ENCODE measurements at places on chromosomes 7 and 10. TPM values are rescaled to one million over a fixed set of nuclear protein-coding genes. Genes with fewer than 3 reads are reported as not detected.

GRCh38 chr7:36884351-36884750 lies 160.1 kb upstream of the AOAH start:
- DNase-seq, result no peak
- H3K27me3 ChIP-seq, result no peaks in the 10 kb centered on the region
- peaks cover 3% of the 10 kb centered on the region for H3K36me3 ChIP-seq
- no peak overlapping the region for H3K27ac ChIP-seq

- H3K27me3 ChIP-seq, result no peaks in the 10 kb centered on the region
- DNase-seq, result no peak
- H3K4me3 ChIP-seq, result no peak overlapping the region
- peaks cover 24% of the 10 kb centered on the region for H3K36me3 ChIP-seq
- peaks cover 24% of the 10 kb centered on the region for H3K4me1 ChIP-seq
Observed at GRCh38 chr10:29569795-29570194, 65.0 kb downstream of the SVIL start.

- H3K27ac ChIP-seq, result no peak overlapping the region
- no peaks in the 10 kb centered on the region for H3K27me3 ChIP-seq
- H3K4me1 ChIP-seq, result no peaks in the 10 kb centered on the region
- no peak for DNase-seq
Observed at GRCh38 chr7:84216472-84216871, 21.9 kb upstream of the SEMA3A start.

- no peaks in the 10 kb centered on the region for H3K27me3 ChIP-seq
- H3K27ac ChIP-seq, result no peak overlapping the region
- no peak for DNase-seq
- H3K36me3 ChIP-seq, result no peaks in the 10 kb centered on the region
Observed at GRCh38 chr7:142439739-142440138, 181.9 kb upstream of the PRSS58 start.

DNA sequence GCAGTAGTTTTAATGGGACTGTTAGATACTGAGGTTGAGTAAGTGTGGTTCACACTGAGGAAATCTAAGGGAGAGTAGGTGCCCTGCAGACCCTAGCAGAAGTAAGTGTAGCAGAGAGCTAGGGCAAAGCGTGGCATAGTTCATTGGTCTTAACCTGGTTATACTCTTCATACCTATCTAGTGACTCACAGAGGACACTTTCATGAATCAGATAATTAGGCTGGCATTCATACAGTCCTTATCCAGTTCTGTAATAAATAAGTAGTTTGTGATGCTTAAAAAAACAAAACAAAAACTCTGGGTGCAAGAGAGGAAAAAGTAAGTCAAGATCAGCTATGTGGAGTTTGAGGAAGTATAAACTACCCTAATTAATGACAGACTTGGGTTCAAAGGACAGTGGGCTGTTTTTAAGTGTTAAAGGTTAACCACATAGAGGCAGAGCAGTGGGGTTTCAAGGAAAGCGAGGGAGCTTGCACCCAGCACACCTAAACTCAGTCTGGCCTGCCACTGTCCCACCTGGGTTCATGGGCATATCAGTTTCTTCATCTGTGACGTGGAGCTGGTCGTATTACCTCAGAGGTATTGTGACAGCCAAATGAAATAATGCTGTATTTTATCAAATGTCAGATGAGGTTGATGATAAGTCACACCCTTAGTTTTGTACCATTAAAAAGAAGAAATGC lies 27.1 kb downstream of the LMTK2 start:
- peaks cover 10% of the 10 kb centered on the region for H3K36me3 ChIP-seq
- H3K4me1 ChIP-seq, result peaks cover 31% of the 10 kb centered on the region
- H3K27me3 ChIP-seq, result no peaks in the 10 kb centered on the region
- peak overlapping the region; percentile 50 for H3K27ac ChIP-seq
- no peak overlapping the region for H3K4me3 ChIP-seq

DNA sequence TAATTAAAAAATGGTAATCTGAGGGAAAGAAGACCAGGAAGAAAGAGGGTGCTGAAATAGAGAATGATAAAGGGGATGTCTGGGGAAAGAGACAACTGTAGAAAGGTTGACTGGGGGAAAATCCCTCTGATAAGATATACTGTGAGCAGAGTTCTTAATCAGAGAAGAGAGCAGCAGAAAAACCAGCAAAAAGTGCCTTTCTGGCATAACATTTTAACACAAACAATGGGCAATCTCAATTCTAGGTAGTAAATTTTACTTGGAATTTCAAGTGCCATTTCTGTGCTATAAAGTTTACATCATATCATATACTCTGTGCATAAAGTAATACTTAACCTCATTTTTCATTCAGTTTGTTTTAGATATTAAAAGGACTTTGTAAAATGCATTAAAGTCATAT lies 251.9 kb upstream of the HGF start:
- H3K27me3 ChIP-seq, result no peaks in the 10 kb centered on the region
- H3K4me3 ChIP-seq, result no peak overlapping the region
- H3K4me1 ChIP-seq, result peaks cover 4% of the 10 kb centered on the region
- H3K36me3 ChIP-seq, result no peaks in the 10 kb centered on the region
- H3K27ac ChIP-seq, result no peak overlapping the region

DNA sequence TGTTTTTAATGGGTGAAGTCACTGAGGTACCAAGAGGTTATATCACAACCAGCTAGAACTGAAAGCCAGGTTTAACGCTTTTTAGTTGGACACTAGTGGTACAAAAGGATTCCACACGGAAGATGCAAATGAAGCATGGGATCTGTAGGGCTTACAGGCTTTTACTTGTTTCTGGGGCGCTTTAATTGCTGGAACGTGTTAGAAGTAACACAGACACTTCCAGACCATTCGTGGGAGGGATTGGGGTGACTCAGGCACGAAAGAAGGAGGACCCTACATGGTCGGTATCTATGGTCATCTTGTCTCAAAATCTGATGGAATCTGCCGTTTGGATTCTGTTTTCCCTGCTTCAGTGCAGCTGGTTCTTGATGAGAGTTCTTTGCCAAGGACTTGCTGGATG lies 1.0 kb downstream of the YKT6 start:
- peaks cover 22% of the 10 kb centered on the region for H3K4me1 ChIP-seq
- H3K36me3 ChIP-seq, result peaks cover 4% of the 10 kb centered on the region
- H3K27ac ChIP-seq, result peak overlapping the region; percentile 81
- H3K27me3 ChIP-seq, result peaks cover 6% of the 10 kb centered on the region
- no peak for DNase-seq

- H3K36me3 ChIP-seq, result no peaks in the 10 kb centered on the region
- H3K4me1 ChIP-seq, result peaks cover 16% of the 10 kb centered on the region
- no peak for DNase-seq
- H3K27me3 ChIP-seq, result peaks cover 4% of the 10 kb centered on the region
- H3K4me3 ChIP-seq, result no peak overlapping the region
Observed at GRCh38 chr10:97888134-97888533, 38.5 kb downstream of the GOLGA7B start.

DNA sequence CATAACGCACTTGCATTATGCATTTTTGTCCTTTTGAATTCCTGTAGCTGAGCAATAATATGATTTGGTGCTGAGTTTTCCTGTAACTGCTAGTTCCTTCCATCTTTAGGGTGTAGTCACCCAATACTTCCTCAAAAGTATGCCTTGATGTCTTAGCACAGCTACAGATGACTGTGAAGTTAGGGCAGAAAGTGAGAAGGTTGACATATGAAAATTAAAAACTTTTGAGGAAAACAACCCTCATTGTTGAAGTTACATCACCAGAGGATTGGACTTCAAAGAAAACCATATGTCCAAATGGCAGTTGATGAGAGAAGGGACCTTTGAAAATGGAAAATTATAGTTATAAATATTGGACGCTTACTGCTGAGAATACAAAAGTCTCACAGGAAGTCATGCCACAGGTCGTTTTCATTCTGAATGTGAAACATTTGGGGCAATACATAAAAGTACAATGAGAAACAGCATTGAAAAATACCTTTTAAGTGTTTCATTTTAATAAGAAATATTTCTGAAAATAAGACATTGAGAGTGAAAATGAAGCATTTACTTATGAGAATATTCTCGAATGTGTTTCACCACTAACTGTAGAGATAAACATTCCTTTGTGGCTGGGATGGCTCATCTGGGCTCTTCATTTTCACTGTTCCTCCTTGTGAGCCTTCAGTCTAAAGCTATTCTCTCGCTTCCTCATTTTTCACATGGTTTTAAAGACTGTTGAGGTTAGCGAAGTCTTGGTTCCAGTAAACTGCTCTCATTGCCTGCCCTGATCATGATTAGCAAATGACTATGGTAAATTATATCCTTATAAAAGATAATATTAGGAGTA lies 61.4 kb upstream of the NME8 start:
- no peaks in the 10 kb centered on the region for H3K4me1 ChIP-seq
- DNase-seq, result no peak
- H3K27ac ChIP-seq, result no peak overlapping the region
- H3K4me3 ChIP-seq, result no peak overlapping the region

GRCh38 chr10:89887830-89888229 lies 186.4 kb downstream of the KIF20B start:
- H3K36me3 ChIP-seq, result no peaks in the 10 kb centered on the region
- H3K4me3 ChIP-seq, result no peak overlapping the region
- H3K4me1 ChIP-seq, result no peaks in the 10 kb centered on the region
- no peak overlapping the region for H3K27ac ChIP-seq
- DNase-seq, result no peak

GRCh38 chr7:98619450-98620321 lies 2.6 kb downstream of the NPTX2 start:
- no peaks in the 10 kb centered on the region for H3K36me3 ChIP-seq
- H3K27ac ChIP-seq, result no peak overlapping the region
- DNase-seq, result no peak
- peaks cover 77% of the 10 kb centered on the region for H3K27me3 ChIP-seq
- H3K4me1 ChIP-seq, result peaks cover 7% of the 10 kb centered on the region
- peak overlapping the region; percentile 60 for H3K4me3 ChIP-seq

GRCh38 chr10:121823993-121824463 lies 103.8 kb downstream of the ATE1 start:
- no peak overlapping the region for H3K27ac ChIP-seq
- DNase-seq, result no peak
- H3K4me1 ChIP-seq, result peaks cover 16% of the 10 kb centered on the region
- no peak overlapping the region for H3K4me3 ChIP-seq

GRCh38 chr10:88004451-88004850 lies 141.0 kb downstream of the PTEN start:
- no peak for DNase-seq
- no peaks in the 10 kb centered on the region for H3K27me3 ChIP-seq
- H3K4me3 ChIP-seq, result no peak overlapping the region
- H3K4me1 ChIP-seq, result no peaks in the 10 kb centered on the region
- no peak overlapping the region for H3K27ac ChIP-seq

GRCh38 chr10:35306852-35307251 lies 29.5 kb upstream of the CCNY start:
- H3K4me3 ChIP-seq, result peak overlapping the region; percentile 62
- H3K27me3 ChIP-seq, result peaks cover 8% of the 10 kb centered on the region
- no peaks in the 10 kb centered on the region for H3K36me3 ChIP-seq
- peaks cover 19% of the 10 kb centered on the region for H3K4me1 ChIP-seq

DNA sequence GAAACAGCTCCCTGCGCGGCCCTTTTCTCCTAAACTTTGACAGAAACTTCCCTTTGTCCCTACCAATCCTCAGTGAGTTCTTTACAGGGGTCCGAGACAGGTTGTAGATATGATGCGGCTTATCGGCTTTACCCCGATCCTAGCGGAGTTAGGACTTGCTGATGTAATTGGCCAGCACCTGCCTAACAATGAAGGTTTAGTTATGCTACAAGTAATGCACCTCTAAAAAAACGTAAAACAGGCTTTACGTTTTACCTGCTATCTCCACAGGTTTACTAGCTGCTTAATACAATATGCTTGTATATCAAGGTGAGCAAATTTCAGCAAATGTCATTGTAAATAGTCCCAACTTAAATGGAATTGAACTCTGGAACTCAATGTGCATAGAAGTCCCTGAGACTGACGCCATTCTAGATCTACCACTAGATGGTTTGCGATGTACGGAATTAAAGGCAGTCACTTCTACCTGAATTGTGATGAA lies 697 bp upstream of the SNX13 start:
- H3K27ac ChIP-seq, result peak overlapping the region; percentile 97
- peaks cover 26% of the 10 kb centered on the region for H3K4me1 ChIP-seq
- DNase-seq, result no peak
- H3K4me3 ChIP-seq, result peak overlapping the region; percentile 99
- H3K36me3 ChIP-seq, result no peaks in the 10 kb centered on the region
- H3K27me3 ChIP-seq, result no peaks in the 10 kb centered on the region

- no peaks in the 10 kb centered on the region for H3K36me3 ChIP-seq
- H3K27me3 ChIP-seq, result peaks cover 2% of the 10 kb centered on the region
- peaks cover 3% of the 10 kb centered on the region for H3K4me1 ChIP-seq
- H3K27ac ChIP-seq, result no peak overlapping the region
- no peak for DNase-seq
- H3K4me3 ChIP-seq, result no peak overlapping the region
Observed at GRCh38 chr10:85778074-85778473, 588.5 kb downstream of the GRID1 start.

GRCh38 chr7:38907766-38908165 lies 1.2 kb downstream of the VPS41 start:
- no peak for DNase-seq
- no peaks in the 10 kb centered on the region for H3K27me3 ChIP-seq
- H3K36me3 ChIP-seq, result no peaks in the 10 kb centered on the region
- H3K27ac ChIP-seq, result no peak overlapping the region
- H3K4me3 ChIP-seq, result peak overlapping the region; percentile 99

DNA sequence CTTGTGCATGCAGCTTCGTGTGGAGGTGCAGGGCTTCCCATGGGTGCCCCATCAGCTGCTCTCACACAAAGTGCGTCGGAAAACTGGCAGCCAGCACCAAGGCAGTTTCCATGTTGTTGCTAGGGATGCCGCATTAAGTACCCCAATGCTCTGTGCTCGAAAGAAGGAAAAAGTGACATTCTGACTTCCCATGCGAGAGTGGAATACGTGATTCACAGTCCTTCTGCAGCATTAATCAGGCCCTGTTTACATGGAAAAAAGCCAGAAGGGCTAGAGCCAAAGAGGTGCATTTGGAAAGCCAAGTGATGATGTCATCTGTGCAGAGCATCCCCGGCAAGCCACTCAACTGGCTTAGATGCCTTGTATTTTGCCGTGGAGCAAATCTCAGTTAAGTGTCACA lies 258.3 kb downstream of the GATA3 start:
- H3K27ac ChIP-seq, result no peak overlapping the region
- peaks cover 5% of the 10 kb centered on the region for H3K4me1 ChIP-seq
- H3K4me3 ChIP-seq, result no peak overlapping the region
- H3K36me3 ChIP-seq, result no peaks in the 10 kb centered on the region

- peak overlapping the region; percentile 92 for H3K27ac ChIP-seq
- H3K36me3 ChIP-seq, result peaks cover 10% of the 10 kb centered on the region
- H3K27me3 ChIP-seq, result no peaks in the 10 kb centered on the region
- peak overlapping the region; percentile 39 for H3K4me3 ChIP-seq
- H3K4me1 ChIP-seq, result peaks cover 20% of the 10 kb centered on the region
- no peak for DNase-seq
Observed at GRCh38 chr7:70481570-70482123, 650.3 kb upstream of the GALNT17 start.

The ATOH7 gene
- total RNA-seq, result 0.60 TPM

The CRPPA gene
- 2.9 TPM for total RNA-seq

The STK31 gene
- 0.74 TPM for total RNA-seq

The WASHC2C gene
- 45.5 TPM for total RNA-seq

The COBL gene
- 25.7 TPM for total RNA-seq

The KIF11 gene
- total RNA-seq, result 14.6 TPM

The CSTF2T gene
- total RNA-seq, result 23.6 TPM

The PDLIM1 gene
- 171 TPM for total RNA-seq

The MLXIPL gene
- 27.8 TPM for total RNA-seq

The ZNF425 gene
- 7.0 TPM for total RNA-seq

Measured in type B pancreatic cell (in vitro differentiated cells).